ENCODE measurements at places on chromosomes 3 and 15.

- DNase-seq: no peak
These were observed 60.3 kb downstream of the MAP6D1 start for GRCh38 chr3:183764847-183765731.

- no peak for DNase-seq
These were observed 516.7 kb upstream of the CFAP20DC start for GRCh38 chr3:59566481-59566975.

DNA sequence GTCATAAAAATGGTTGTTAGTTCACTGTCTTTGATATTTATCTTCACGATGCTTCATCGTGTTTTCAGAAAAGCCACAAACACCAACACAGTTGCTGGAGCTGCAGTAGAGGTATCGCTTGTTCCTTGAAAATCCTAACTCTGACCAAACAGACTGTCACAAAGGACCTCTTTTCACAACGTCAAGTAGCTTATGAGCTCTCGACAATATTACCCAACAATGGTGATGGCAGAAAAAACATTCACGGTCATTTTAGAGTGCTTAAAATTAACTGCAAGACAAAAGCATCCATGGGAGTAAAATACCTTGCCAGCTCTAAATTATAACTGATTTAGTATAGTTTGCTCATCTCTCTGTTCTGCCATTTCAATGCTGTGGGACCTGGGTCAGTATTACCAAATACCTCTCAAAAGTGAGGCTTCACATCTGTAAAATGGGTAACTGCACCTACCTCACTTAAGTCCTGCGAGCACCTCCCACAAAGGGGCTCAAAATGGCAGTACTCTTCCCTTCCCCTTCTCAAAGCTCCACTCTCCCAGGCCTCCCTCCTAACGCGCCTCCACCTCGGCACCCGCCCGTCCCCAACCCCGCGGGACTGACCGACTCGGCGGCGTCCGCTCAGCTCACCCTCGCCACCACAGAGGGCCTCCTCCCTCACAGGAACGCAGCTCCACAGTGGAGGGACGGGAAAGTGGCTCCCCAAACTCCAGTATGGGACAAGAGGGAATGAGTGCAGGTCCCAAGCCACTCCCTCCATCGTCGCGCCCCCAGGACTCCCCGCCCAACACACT, 546 bp downstream of the TRIM59 start:
- DNase-seq: no peak

- no peak for DNase-seq
These were observed 1026.2 kb downstream of the NAALADL2 start for GRCh38 chr3:175885231-175885766.

- DNase-seq: no peak
These were observed 6.2 kb downstream of the HMG20A start for GRCh38 chr15:77426871-77427270.

All from stimulated activated CD4-positive, alpha-beta T cell treated with anti-CD3 and anti-CD28 coated beads, Interleukin-15, amount 100 ng/mL, for 1 hour (primary cell).